ENCODE measurements at places on chromosomes 13 and 19. TPM values are rescaled to one million over a fixed set of nuclear protein-coding genes. Genes with fewer than 3 reads are reported as not detected.

The C19orf18 gene
- not detected for total RNA-seq

The LPAR6 gene
- total RNA-seq = 11.8 TPM

The PSG1 gene
- total RNA-seq = 17.2 TPM

The KIR2DL4 gene
- not detected for total RNA-seq

The CYP4F2 gene
- total RNA-seq = not detected

The FAM216B gene
- total RNA-seq = not detected

The PNMA8C gene
- total RNA-seq = not detected

The RGS9BP gene
- 0.81 TPM for total RNA-seq

The ADM5 gene
- 0.36 TPM for total RNA-seq

The ZNF563 gene
- 1.9 TPM for total RNA-seq

The DPY19L3 gene
- 39.6 TPM for total RNA-seq

The ARID3A gene
- total RNA-seq = 25.5 TPM

The SIGLEC8 gene
- total RNA-seq = not detected

The TMPRSS9 gene
- total RNA-seq = not detected

The ZNF575 gene
- total RNA-seq = 0.32 TPM

The TNNI3 gene
- total RNA-seq = not detected

The GNG8 gene
- not detected for total RNA-seq

The FLT3 gene
- total RNA-seq = not detected

The DCUN1D2 gene
- 12.8 TPM for total RNA-seq

The CEACAM8 gene
- total RNA-seq = not detected

The CADM4 gene
- 0.65 TPM for total RNA-seq

The ZNF541 gene
- total RNA-seq = not detected

The ZNF14 gene
- 6.0 TPM for total RNA-seq

The CGB8 gene
- total RNA-seq = not detected

The HIF3A gene
- 0.12 TPM for total RNA-seq

The SERPINE3 gene
- not detected for total RNA-seq

The GPR183 gene
- 0.97 TPM for total RNA-seq

The MAN2B1 gene
- 48.8 TPM for total RNA-seq

The FGF22 gene
- total RNA-seq = not detected

The MICU2 gene
- 33.9 TPM for total RNA-seq

The LGALS14 gene
- not detected for total RNA-seq

The SKA3 gene
- total RNA-seq = 15.3 TPM

The SHISA2 gene
- not detected for total RNA-seq

The SLC1A6 gene
- not detected for total RNA-seq

The FGF21 gene
- not detected for total RNA-seq

The BBC3 gene
- total RNA-seq = 8.9 TPM

The ZNF160 gene
- total RNA-seq = 50.8 TPM

The SIX5 gene
- total RNA-seq = 17.2 TPM

The ZNF534 gene
- total RNA-seq = not detected

The TFPT gene
- total RNA-seq = 9.7 TPM
